ENCODE measurements at places on chromosomes 7 and 10. TPM values are rescaled to one million over a fixed set of nuclear protein-coding genes. Genes with fewer than 3 reads are reported as not detected.

MYOZ1 gene
- 0.84 TPM for total RNA-seq

ATG9B gene
- total RNA-seq = not detected

SEMA3C gene
- total RNA-seq = 37.0 TPM

PTPRN2 gene
- 6.0 TPM for total RNA-seq

HYAL4 gene
- total RNA-seq = not detected

BAMBI gene
- total RNA-seq = 3.8 TPM

- no peak overlapping the region for H3K4me3 ChIP-seq
- H3K27ac ChIP-seq = no peak overlapping the region
- no peaks in the 10 kb centered on the region for H3K36me3 ChIP-seq
- DNase-seq = no peak
Measured at GRCh38 chr7:15853832-15854470, 167.5 kb upstream of the MEOX2 start.

DNA sequence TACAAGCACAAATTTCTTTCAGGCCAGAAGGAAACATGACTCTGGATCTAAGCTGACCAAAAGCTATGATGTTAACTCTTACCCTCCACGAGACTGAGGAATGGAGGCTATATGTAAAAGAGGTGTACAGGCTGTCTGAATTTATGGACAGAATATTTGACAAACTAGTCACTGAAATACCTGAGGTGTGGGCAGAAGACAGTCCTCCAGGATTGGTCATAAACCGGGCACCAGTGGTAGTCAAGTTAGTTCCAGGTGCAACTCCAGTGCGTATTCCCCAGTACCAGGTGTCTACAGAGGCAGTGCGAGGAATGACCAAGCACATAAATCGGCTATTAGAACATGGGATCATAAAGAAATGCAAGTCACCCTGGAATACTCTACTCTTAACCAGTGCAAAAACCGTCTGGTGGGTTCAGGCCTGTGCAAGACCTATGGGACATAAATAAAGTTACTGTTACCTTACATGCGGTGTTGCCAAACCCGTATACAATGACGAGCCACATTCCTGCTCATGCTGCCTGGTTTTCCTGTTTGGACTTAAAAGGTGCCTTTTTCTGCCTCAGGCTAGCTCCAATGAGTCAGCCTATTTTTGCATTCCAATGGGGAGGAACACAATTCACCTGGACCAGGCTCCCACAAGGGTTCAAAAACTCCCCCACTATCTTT is 6.7 kb upstream of the CYREN start:
- no peak overlapping the region for H3K27ac ChIP-seq
- H3K4me1 ChIP-seq = peaks cover 14% of the 10 kb centered on the region
- no peaks in the 10 kb centered on the region for H3K27me3 ChIP-seq
- no peaks in the 10 kb centered on the region for H3K36me3 ChIP-seq
- no peak for DNase-seq

DNA sequence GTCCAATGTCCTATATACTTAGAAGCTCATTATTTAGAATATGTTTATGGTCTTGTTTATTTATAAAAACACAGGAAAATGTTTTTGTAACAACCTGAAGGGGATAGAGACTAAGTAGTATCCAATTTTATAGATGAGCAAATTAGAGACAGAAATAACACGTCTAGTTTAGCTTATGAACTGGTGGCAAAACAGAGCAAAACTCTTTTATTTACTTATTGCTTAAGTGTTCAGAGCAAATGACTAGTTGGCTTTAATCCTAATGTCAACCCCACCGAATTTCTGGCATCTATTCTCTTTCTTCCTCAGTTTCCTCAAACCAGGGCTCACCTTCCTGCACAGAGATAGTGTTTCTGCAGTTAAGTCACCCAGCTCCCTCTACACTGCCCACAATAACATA is 792.8 kb downstream of the REEP3 start:
- DNase-seq = no peak
- H3K4me1 ChIP-seq = no peaks in the 10 kb centered on the region
- no peak overlapping the region for H3K4me3 ChIP-seq
- no peaks in the 10 kb centered on the region for H3K27me3 ChIP-seq

DNA sequence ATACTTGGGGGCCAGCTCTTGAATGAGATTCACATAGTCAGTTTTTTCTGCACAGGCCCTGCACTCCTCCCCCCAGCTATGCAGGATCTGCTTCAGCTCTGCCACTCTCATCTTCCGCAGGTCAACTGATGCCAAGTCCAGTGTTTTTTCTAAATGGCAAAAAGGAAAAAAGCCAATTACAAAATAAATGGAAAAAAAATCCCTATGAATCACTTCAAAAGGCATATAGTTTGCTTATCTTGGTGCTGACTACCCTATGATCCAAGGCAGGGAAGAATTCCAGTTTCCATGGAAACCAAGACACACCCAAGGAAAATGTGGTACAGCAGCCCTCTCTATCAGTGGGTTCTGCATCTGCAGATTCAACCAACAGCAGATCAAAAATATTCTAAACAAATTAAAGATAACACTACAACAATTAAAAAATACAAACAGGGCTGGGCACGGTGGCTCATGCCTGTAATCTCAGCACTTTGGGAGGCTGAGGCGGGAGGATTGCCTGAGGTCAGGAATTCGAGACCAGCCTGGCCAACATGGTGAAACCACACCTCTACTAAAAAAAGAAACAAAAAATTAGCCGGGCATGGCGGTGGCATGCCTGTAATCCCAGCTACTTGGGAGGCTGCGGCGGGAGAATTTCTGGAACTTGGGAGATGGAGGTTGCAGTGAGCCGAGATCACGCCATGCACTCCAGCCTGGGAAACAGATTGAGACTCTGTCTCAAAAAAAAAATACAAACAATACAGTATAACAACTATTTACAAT is 17.6 kb downstream of the CDNF start:
- no peak overlapping the region for H3K4me3 ChIP-seq
- DNase-seq = no peak
- no peaks in the 10 kb centered on the region for H3K36me3 ChIP-seq
